Purkinje cell (primary cell): ENCODE measurements at places on chromosomes 12 and 14. TPM values are rescaled to one million over a fixed set of nuclear protein-coding genes. Genes with fewer than 3 reads are reported as not detected.

ADAM21 gene
- polyA plus RNA-seq = 1.1 and 2.4 TPM in 2 replicates

RIMBP2 gene
- polyA plus RNA-seq = 6.8 and 7.0 TPM in 2 replicates

RAD9B gene
- not detected in 2 replicates for polyA plus RNA-seq

GLI1 gene
- 0.62 and 4.5 TPM in 2 replicates for polyA plus RNA-seq

CACNA1C gene
- 0.39 and 1.1 TPM in 2 replicates for polyA plus RNA-seq

CLEC6A gene
- polyA plus RNA-seq = not detected in 2 replicates

RD3L gene
- polyA plus RNA-seq = 3.6 and 6.3 TPM in 2 replicates
